ENCODE measurements at places on chromosomes 5 and 9.
A peak's percentile ranks its signal among the peaks of the same experiment; 100 is the strongest.

DNA sequence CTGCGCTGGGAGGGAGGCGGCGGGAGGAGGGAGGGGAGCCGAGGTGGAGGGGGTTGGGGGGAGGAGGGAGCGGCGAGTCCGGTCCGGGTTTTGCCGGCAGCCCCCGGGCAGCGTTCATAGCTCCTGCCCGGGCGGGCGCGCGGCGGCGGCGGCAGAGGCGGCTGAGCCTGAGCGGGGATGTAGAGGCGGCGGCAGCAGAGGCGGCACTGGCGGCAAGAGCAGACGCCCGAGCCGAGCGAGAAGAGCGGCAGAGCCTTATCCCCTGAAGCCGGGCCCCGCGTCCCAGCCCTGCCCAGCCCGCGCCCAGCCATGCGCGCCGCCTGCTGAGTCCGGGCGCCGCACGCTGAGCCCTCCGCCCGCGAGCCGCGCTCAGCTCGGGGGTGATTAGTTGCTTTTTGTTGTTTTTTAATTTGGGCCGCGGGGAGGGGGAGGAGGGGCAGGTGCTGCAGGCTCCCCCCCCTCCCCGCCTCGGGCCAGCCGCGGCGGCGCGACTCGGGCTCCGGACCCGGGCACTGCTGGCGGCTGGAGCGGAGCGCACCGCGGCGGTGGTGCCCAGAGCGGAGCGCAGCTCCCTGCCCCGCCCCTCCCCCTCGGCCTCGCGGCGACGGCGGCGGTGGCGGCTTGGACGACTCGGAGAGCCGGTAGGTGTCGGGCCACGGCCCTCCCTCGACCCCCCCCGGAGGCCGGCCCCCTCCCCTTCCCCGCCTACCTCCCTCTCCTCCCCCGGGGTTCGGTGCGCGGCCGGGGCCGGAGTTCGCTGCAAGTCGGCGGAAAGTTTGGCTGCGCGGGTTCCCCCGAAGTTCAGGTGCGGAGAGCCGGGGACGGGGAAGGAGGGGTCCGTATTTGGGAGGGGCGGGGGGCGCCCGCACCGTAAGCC, at the start of gene CXXC5:
CXXC5 (plus strand) TSS at position 145 of the 877 bp plus-strand sequence. CDS start 32,175 bp downstream, outside the sequence.
- peak; percentile 37 for DNase-seq

GRCh38 chr9:134220311-134220710, 55.9 kb upstream of the RNU6ATAC start:
- no peak for DNase-seq

DNA sequence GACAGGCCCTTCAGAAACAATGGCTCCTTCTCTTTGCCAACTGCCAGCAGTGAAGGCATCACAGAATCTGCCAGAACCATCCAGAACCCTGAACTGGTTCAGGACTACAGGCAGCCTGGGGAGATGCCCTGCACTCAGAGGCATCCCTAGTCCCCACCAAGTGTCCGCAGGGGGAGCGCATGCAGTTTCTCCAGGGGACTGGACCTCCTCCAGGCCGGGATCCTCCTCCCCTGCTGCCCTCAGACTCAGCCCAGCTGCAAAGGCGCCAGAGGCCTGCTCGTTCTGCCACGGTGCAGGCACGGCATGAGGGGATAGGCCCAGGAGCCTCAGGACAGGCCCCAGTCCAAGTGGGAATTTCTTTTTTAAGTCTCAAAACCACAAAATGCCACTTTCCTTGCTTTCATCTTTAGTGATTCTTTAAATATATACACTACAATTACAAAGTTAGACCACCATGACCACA, 72.0 kb downstream of the SEMA4D start:
- no peak for DNase-seq

- no peak for DNase-seq
Measured at GRCh38 chr5:144438237-144438636, 267.6 kb downstream of the KCTD16 start.

DNA sequence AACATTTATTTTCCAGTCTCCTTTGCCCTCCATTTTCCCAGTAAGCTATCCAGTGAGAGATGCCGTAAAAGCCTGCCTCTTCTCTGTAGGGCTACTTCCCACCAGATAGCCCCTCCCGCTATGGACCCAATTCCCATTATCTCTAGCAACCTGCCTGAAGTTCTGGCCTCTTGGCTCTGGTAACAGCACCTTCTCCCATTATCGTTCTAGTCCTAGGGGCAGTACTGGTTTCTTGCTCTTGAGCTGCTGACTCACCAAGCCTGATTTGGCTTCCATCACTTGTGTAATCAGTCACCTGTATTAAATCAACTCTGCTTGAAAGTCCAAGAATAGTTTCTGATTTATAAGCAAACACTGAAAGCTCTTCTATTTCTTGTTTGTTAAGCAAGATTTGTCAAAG, 42.8 kb upstream of the PARP8 start:
- DNase-seq: no peak

- no peak for DNase-seq
Measured at GRCh38 chr9:19117039-19117716, 10.1 kb downstream of the PLIN2 start.

Measured in activated CD4-positive, alpha-beta T cell treated with anti-CD3 and anti-CD28 coated beads, Interleukin-2, amount 50 U/mL, for 4 hours (primary cell).